Stimulated activated CD4-positive, alpha-beta T cell treated with anti-CD3 and anti-CD28 coated beads, Interleukin-15, amount 100 ng/mL, for 1 hour (primary cell): ENCODE measurements at places on chromosomes 4 and X.

- no peak for DNase-seq
Observed at GRCh38 chrX:79080141-79080540, 64.3 kb upstream of the GPR174 start.

- no peak for DNase-seq
Observed at GRCh38 chr4:61783050-61783449, 582.9 kb downstream of the ADGRL3 start.

DNA sequence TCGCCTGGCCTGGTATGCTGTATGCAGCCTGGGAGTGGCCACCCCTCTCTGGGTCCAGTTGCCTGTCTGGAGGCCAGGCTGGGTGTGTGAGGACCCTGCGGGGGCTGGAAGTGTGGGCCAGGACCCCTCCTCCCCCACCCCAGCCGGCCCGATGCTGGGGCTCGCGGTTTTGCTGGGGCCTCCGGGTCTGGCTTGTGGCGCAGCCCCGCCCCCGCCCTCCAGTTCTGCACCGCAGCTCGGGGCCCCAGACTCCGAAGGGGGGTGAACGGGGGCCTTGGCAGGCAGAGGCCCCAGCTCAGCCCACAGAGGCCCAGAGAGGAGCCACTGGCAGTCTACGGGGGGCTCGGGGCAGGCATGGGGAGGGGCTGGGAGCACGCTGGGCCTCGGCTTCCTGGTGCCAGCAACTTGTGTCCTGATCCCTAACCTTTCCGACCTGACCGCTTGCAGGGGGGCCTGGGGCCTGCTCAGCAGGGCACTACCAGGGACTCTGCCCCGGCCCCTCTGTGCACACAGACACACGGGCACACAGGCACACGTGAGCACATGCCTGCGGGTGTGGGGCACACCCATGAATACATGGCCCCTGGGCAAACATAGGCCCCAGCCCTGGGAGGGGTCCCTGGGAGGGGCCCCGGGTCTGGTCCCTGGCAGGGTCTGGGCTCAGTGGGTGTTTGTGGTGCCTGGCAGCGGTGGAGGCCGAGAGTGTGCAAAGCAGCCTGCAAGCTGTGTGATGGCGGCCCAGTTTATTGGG lies 21.4 kb upstream of the FGFR3 start:
- DNase-seq: no peak

- no peak for DNase-seq
Observed at GRCh38 chr4:143514497-143514896, 995 bp downstream of the SMARCA5 start.

DNA sequence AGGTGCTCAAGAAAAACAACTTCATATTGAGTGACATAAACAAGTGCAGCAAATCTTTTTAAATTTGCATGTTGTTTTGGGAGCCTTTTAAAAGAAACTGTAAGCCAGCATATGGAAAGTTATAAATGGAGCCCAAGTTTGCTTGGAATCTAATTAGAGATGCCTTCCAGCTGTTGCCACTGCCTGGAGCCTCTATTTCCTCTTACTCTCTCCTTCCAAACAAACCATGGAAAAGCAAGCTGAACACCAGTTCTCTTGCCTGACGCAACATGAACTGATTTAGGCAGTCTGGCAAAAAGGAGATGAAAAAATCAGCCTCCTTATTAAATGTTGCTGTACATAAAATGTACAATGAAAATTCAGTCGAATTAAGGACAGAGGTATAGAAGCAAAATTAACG lies 21.5 kb downstream of the ARSJ start:
- no peak for DNase-seq

DNA sequence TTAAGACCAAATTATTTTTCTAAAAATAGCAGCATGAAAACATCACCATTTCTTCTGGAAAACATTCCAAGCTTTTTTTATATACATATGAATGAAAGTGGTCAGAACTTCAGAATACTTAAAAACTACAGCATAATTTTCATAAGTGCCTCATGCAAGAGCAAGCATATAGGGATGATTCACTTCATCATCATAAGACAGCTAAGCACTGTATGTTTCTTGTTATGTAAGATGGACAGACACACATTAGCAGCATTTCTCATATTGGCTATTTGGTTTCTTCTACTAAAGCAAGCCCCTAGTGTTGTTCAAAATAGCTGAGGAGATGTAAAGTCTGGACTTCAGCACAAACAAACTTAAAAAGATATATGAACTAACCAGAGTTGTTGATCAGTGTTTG lies 213.1 kb upstream of the NOCT start:
- no peak for DNase-seq
